ENCODE measurements at places on chromosomes 2 and 18.

DNA sequence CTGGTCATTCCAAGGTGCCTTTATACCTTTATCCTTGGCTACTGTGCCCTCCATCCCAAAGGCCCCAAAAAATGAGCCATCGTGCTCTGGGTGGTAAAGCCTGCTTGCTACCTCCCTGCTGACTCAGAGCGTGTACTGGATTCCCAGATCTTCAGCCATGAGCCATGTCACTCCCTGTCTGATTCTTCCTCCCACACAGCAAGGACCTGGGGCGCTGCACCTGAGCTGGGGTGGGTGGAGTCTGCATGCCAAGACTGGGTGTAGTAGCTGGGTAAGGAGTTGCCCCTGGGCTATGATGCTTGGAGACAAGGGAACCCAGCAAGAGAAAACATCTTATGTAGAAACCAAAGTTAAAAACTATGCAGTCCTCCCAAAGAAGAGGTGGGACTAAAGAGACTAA is 37.2 kb upstream of the APCDD1 start:
- DNase-seq, result no peak

GRCh38 chr2:137942037-137942832 is 22.0 kb upstream of the HNMT start:
- DNase-seq, result no peak

DNA sequence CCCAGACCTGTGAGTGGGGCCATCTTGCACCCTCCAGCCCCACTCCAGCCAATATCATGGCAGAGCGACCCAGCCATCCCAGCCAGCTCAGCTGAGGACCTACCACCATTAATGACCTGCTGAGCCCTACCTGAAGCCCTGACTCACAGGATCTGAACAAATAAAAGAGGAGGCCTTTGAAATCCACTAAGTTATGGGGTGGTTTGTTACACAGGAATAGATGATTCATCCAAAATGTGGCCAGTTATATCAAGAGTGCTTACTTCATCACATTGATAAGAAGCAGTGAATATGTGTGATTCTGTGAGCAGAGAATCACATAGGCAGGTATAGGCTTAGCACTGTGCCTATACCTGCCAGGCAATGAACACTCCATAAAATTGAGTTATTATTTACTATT is 34.7 kb upstream of the FAM124B start:
- DNase-seq, result no peak

GRCh38 chr18:75201282-75202270 is 7.4 kb downstream of the PTGR3 start:
- DNase-seq, result no peak

- peak; percentile 0 for DNase-seq
These were observed 872 bp downstream of the RDH14 start for GRCh38 chr2:18559531-18560030.

DNA sequence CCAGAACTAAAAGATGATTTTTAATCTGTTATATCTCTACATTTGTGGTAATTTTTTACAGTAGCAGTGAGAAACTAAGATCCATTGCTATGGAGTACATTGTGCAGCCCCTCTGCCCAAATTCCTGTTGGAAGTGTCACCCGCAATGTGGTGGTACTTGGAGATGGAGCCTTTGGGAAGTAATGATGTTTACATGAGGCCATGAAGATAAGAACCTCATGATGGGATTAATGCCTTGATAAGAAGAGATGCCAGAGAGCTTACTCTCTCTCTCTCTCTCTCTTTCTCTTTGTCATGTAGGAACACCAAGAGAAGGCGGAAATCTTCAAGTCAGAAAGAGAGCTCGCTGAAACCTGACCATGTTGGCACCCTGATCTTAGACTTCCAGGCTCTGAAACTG is 535.4 kb downstream of the PID1 start:
- no peak for DNase-seq
